ENCODE measurements at places on chromosomes 12 and 14.

GRCh38 chr12:18421867-18422266 lies 160.5 kb downstream of the PIK3C2G start:
- no peak for DNase-seq

GRCh38 chr12:124233041-124233796 lies 61.7 kb upstream of the RFLNA start:
- DNase-seq = no peak

DNA sequence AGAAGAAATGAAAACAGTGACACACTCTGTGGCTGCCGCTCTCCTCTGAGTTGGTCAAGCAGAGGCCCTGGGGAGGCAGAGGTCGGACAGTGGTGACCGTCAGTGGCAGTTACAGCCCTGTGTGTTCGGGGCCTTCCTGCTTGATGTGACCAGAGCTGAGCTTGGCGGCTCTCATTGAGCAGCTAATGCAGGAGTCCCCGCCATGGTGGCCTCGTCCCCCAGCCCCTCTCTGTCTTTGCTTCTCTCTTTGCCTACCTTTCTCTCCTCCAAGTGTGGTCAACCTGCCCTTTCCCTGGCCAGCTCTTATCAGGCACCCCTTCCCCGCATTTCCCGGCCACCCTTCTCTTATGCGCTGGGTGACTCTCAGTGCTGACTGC lies 362.8 kb downstream of the CACNA1C start:
- no peak for DNase-seq

- no peak for DNase-seq
Observed at GRCh38 chr12:47350062-47350408, 270.3 kb upstream of the AMIGO2 start.

- no peak for DNase-seq
Observed at GRCh38 chr14:81550001-81550637, 16.5 kb upstream of the SEL1L start.

DNA sequence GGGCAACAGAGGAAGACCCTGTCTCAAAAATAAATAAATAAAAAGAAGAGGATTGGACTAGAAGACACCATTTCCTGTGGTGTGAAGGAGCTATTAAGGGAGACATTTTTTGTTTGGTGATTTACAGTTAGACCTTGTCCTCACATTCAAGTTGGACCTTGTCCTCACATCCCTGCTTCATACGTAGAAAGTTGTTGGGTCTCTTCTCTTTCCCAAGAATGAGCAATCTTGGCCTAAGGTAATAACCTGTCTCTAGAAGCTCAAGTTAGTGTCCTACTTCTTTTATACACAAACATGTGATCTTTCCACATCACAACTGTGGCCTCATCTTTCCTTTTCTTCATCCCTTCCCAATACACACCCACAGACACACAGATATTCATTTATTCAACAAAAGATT lies 13.0 kb downstream of the APOLD1 start:
- no peak for DNase-seq

- no peak for DNase-seq
Observed at GRCh38 chr12:58794859-58795258, 125.4 kb downstream of the LRIG3 start.

GRCh38 chr14:42316693-42317092 lies 710.0 kb downstream of the LRFN5 start:
- no peak for DNase-seq

GRCh38 chr12:13374793-13375192 lies 178.3 kb downstream of the EMP1 start:
- no peak for DNase-seq

- peak; percentile 55 for DNase-seq
Observed at GRCh38 chr14:93954900-93955849, 21.2 kb downstream of the ASB2 start.

GRCh38 chr12:4794491-4794890 lies 74.3 kb downstream of the GALNT8 start:
- no peak for DNase-seq

- no peak for DNase-seq
Observed at GRCh38 chr12:114152890-114153289, 186.8 kb upstream of the RBM19 start.

Measured in activated CD4-positive, alpha-beta T cell treated with anti-CD3 and anti-CD28 coated beads, Interleukin-2, amount 10 ng/mL, durations not matched to agents 7 days and 5 days (primary cell).